ENCODE measurements at places on chromosomes 12 and 14. TPM values are rescaled to one million over a fixed set of nuclear protein-coding genes. Genes with fewer than 3 reads are reported as not detected.

Gene OAS2
- 4.1 TPM for polyA plus RNA-seq

Gene RIMBP2
- 37.3 TPM for polyA plus RNA-seq

Gene IL26
- not detected for polyA plus RNA-seq

Gene ERBB3
- polyA plus RNA-seq: 95.1 TPM

Gene RAD9B
- 1.7 TPM for polyA plus RNA-seq

Gene LRRIQ1
- 5.6 TPM for polyA plus RNA-seq

Gene NT5DC3
- polyA plus RNA-seq: 19.7 TPM

Gene AKAP3
- polyA plus RNA-seq: 3.2 TPM

Gene DACT1
- polyA plus RNA-seq: 21.8 TPM

Gene FBXL14
- 16.6 TPM for polyA plus RNA-seq

Gene LRP1-AS
- 2.3 TPM for polyA plus RNA-seq

Measured in spinal cord (tissue), 10 donors.